ENCODE measurements at places on chromosomes 11 and 22. TPM values are rescaled to one million over a fixed set of nuclear protein-coding genes. Genes with fewer than 3 reads are reported as not detected.

The APOL4 gene
- not detected for polyA plus RNA-seq

The VWA5A gene
- 7.5 TPM for polyA plus RNA-seq

The PKNOX2 gene
- polyA plus RNA-seq = 0.08 TPM

- DNase-seq = peak; percentile 42
Measured at GRCh38 chr22:21042978-21043859, 2.5 kb upstream of the LRRC74B start.

- no peak for DNase-seq
Measured at GRCh38 chr11:95993438-95994298, 69.8 kb upstream of the MTMR2 start.

- no peak for DNase-seq
Measured at GRCh38 chr11:63547061-63547460, 10.5 kb downstream of the PLAAT4 start.

Measured in GM23248 (cell line).